ENCODE measurements at places on chromosomes 12 and 14.

GRCh38 chr12:48061938-48062719 is 43.8 kb downstream of the SENP1 start:
- DNase-seq = peak; percentile 28

- peak; percentile 96 for DNase-seq
These were observed at the start of gene TM7SF3 for GRCh38 chr12:27014085-27014858. Gene TM7SF3 (minus strand): TSS chr12:27014384. CDS start chr12:27014168, 216 bp downstream.

DNA sequence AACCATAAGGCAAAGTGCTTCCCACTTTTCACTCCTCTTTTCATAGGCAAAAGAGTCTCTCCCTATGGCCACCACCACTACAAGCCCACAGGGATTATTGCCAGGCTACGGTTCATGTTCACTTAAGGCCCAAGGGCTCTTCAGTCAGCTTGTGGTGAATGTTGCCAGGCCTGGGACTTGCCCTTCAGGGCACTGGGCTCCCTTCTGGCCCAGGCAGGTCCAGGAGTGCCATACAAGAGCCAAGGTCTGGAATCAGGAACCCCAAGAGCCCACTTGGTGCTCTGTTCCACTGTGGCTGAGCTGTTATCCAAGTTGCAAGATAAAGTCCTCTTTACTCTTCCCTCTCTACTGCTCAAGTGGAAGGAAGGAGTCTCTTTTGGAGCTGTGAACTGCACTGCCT is 307.6 kb downstream of the FUT8 start:
- DNase-seq = no peak

GRCh38 chr12:88805286-88805685 is 225.0 kb upstream of the KITLG start:
- no peak for DNase-seq

GRCh38 chr12:124216966-124217365 is 77.9 kb upstream of the RFLNA start:
- no peak for DNase-seq

DNA sequence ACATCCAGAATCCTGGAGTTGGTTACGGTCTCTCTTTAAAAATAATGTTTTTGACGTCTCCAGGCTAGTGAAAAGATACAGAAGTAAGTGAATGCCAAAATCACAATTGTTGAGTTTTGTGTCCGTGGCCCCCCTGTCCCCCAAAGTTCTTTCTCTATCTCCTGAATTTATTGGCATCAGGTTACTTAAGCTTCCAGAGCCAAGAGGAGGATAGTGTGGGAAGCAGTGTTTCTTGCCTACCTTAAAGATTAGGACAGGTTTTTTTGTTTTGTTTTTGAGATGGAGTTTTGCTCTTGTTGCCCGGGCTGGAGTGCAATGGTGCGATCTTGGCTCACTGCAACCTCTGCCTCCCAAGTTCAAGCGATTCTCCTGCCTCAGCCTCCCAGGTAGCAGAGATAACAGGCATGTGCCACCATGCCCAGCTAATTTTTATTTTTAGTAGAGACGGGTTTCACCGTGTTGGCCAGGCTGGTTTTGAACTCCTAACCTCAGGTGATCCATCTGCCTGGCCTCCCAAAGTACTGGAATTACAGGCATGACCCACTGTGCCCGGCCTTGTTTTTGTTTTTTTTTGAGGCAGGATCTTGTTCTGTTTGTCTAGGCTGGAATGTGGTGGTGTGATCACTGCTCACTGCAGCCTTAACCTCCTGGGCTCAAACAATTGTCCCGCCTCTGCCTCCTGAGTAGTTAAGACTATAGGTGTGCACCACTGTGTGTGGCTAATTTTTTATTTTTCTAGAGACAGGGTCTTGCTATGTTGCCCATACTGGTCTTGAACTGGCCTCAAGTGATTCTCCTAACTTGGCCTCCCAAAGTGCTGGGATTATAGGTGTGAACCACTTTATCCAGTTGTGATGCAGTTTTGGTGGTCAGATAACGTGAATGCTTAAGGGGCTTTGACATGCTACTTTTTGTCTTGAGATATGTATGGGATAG is 5.4 kb downstream of the SRSF5 start:
- DNase-seq = no peak

- no peak for DNase-seq
These were observed 632.8 kb downstream of the DIO2 start for GRCh38 chr14:79578470-79578869.

Data from NCI-H146 (cell line).